ENCODE measurements at places on chromosomes 3 and 15.

- DNase-seq: no peak
Observed at GRCh38 chr15:57495041-57495440, 96.7 kb upstream of the MYZAP start.

DNA sequence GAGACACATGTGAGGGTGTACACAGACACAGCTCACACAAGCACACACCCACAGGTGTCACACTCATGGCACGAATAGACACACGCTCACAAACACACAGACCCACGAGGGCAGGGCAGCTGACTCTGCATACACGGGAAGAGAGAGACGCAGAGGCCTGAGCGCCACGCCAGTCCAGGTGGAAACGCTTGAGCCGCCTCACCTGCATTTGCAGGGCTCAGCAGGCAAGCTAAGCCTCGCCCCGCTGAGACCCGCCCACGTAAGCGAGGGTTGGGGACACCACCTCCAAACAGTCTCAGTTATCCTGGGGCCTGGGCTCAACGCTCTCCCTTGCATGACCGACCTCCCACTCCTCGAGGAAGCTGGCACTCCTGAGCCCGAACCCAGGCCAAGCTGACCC lies 73.2 kb downstream of the TLE3 start:
- no peak for DNase-seq

DNA sequence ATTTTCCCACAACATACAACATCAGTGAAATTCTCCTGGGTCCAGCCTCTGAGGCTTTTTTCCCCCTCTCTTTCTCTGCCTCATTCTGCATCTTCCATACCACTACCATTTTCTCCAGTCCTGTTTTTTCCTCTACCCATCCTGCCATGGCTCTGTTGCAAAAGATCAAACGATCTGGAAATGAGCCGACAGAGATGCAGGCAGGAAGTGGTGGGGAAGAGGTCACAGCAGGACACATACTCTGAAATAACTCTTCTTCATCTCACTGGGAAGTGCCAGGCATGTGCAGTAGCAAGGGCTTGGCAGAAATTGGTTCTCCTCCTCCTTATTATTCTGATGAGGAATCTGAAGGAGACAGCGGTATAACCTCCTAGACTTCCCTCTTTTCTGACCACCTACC lies 114.3 kb downstream of the CORO2B start:
- no peak for DNase-seq

GRCh38 chr3:136626493-136626892 lies 125.7 kb downstream of the STAG1 start:
- DNase-seq: no peak

DNA sequence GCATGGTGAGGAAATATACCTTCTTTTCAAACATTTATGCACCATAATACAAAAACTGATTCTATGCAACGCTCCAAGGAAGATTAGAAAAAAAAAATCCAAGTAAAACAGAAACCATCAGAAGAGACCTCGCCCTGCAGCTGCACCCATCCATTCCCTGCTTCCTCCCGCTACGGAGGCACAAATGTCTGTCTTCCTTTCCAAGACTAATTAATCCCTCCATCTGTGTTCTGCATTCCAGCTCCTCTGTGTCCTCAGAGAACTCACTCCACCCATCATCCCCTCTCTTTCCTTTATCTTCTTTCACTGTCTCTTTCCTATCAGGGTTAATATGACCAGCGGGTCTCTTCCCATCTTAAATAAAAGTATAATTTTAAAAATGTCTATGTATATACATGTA lies 196.1 kb downstream of the ADAMTSL3 start:
- no peak for DNase-seq

- no peak for DNase-seq
Observed at GRCh38 chr3:54507876-54508460, 385.6 kb downstream of the CACNA2D3 start.

DNA sequence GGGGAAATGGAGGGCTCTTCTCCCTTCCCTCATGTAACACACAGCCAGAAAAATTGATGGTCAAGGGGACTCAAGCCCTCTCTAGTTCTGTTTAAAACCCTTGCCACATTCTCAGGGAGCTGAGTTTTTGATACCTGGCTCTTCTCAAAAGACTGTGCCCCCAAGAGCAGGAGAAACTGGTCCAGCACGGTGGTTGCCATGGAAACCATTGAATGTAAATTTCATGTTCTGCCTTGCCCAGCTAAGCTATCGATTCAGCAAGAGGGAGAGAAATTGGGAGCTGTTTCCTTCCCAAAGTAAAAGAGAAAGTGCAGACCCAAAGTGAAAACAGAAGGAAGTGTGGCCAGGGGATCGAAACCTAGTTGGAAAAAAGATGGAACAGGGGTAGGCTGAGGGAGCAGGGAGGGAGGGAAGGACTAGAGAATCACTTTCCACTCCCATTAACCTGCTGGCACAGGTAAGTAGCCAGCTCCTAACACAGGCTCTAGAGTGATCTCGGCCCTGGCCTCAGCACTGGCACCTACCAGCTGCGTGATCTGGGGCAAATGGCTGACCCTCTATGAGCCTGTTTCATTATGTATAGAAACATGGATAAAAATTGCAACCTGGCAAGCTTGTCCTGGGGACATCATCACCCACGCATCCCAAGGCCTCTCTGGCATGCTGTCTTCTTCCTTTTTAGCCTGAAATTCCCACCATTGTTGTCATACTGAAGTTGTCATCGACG lies 140.9 kb downstream of the TPRA1 start:
- no peak for DNase-seq

- no peak for DNase-seq
Observed at GRCh38 chr3:82824491-82824890, 1063.0 kb upstream of the GBE1 start.

- no peak for DNase-seq
Observed at GRCh38 chr3:23480329-23480714, 277.2 kb downstream of the UBE2E2 start.

DNA sequence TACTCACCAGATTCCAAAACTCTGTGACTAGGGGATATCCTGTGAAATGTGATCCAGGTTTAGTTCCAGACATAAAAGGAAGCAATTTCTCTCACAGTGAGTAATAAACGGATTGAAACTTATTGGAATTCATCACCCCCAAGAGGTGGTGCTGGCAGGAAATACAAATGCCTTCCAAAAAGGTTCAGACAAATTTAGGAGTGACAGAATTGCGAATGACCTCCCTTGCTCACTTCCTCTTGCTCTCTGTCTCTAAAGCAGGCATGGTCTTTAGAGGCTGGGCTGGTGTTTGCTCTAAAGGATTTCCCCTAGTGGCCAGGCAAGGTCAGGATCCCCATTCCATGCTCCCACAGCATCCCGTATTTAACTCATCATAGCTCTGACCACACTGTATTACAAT lies 449.4 kb upstream of the PPP2R3A start:
- no peak for DNase-seq

- no peak for DNase-seq
Observed at GRCh38 chr15:80611543-80612080, 83.5 kb upstream of the ABHD17C start.

DNA sequence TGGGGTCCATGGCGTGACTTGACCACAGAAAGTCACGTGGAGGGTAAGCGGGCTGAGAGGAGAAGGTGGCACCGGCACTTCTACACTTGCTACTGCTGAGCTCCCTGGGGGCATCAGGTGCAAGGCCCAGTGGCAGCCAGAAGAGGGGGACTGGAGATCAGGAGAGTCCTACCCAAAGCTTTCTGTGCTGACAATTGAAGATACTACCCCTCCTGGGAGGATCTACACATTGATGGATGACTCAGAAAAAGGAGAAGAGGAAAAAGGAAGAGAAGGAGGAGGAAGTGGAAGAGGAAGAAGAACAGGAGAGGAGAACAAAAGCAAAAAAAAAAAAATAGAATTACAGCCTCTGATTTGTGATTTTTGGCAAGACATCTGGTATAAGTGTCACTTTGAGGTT lies 41.2 kb downstream of the MYO5C start:
- DNase-seq: no peak

DNA sequence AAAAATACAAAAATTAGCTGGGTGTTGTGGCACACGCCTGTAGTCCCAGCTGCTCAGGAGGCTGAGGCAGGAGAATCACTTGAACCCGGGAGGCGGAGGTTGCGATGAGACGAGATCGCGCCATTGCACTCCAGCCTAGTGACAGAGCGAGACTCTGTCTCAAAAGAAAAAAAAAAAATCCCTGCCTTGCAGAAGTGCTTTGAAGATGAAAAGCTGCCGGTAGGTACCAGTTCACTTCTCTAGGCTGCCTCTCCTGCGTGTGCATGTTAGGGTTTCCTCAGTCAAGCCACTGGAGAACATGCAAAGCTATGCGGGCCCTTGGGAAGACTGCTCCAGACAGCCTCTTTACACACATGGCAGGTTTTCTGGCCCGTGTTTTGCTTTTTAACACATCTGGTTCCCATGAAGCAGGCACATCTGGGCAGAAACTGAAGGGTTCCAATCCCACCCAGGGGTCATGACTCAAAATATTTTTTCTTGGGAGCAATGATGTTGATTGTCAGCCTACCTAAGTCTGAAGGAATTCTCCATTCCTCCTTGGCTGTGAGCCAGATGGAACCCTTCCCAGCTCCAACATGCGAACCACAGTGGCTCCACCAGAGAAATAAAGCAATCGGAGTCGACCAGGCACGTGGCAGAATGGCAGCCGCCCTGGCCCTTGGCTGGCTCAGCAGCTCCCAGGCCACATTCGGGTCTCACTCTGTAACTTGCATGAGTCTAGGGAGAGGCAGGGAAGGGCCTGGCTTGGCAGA lies 29.6 kb downstream of the MGLL start:
- no peak for DNase-seq

- DNase-seq: no peak
Observed at GRCh38 chr15:85727068-85727467, 67.7 kb downstream of the KLHL25 start.

GRCh38 chr3:86051058-86051457 lies 939.9 kb downstream of the VGLL3 start:
- DNase-seq: no peak

- DNase-seq: no peak
Observed at GRCh38 chr3:43950775-43951174, 260.0 kb downstream of the ABHD5 start.

GRCh38 chr3:88058581-88059379 lies at the start of the genes CGGBP1 and ZNF654:
Gene CGGBP1, minus strand, starts transcription at chr3:88059005. Its CDS starts 3,029 bp downstream, at chr3:88055976.
Gene ZNF654, plus strand, starts transcription at chr3:88059255. Its CDS starts 65 bp downstream, at chr3:88059320.
- peak; percentile 97 for DNase-seq

DNA sequence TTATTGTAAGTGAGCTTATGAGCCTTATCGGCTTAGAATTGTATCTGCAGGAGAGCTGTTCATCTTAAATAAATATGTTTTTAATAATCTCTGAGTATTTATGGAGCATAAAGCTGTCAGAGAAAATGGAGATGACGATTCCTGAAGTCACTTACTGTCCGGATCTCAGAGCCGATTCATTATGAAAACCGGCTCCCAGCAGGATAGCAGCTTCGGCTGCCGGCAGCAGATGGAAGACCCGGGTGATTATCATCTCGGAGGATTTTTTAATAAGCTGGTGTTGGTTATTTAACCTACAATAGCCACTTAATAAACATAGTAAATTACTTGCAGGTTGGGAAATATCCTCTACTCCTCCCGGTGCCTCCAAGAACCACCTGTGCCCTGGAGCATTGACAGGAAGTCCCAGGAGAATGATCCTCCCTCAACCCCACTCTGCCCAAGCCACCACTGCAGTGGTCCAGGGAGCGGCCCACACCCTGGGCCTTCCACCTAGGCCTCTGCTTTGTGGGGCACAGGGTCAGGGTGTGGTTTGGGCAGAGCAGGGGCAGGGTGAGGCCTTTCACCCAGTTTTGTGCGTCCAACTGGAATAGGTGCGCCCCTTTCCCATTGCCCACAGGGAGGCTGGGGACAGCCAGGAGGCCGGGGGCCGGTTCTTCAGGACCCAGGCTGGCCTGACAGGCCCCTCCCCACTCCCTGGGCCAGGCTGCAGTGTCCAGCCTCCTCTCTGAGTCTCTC lies 42.2 kb upstream of the PRR23E start:
- no peak for DNase-seq

GRCh38 chr3:170760174-170760526 lies 109.8 kb downstream of the RPL22L1 start:
- no peak for DNase-seq

DNA sequence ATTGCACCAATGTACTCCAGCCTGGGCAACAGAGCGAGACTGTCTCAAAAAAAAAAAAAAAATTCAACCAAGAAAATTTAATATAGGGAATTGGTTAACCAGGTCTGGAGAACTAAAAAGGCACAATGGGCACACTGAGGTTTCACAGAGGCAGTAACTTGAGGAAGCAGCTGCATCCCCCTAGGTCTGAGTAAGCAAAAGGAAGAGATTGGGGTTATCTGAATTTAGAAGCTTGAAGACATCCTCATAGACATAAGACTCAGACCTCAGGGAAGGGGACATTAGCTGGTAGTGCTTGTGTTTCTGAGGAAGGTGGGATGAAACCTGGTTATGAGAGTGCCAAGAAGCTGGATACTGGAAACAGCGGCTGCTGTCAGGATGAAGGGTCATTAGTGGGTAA lies 50.1 kb upstream of the LEKR1 start:
- no peak for DNase-seq

GRCh38 chr3:180267202-180267843 lies 230.6 kb upstream of the PEX5L start:
- no peak for DNase-seq

DNA sequence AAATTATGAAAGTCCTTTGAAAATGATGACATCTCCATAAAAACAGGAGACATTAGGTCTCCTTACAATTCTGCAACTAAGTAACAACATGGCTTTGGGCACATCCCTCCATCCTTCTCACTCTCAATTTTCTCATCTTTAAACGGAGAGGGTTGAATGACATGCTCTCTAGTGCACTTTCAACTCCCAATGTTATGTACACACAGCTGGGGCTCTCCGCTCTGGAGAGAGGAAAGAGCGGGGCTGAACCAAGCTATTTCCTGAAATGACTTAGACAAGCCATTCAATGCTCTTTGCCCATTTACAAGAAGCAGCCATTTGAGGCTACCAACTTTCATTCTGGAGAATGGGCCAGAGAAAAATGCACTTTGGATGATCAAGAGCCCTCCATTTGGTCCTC lies 144.2 kb upstream of the BNIP2 start:
- DNase-seq: no peak
